NCI-H1436 treated with DMSO at 0.1 percent for 48 hours (cell line): ENCODE measurements at places on chromosomes 1 and 21.

- DNase-seq = no peak
These were observed 2.0 kb downstream of the ADAMTS1 start for GRCh38 chr21:26842974-26843932.

- no peak for DNase-seq
These were observed 3.4 kb downstream of the RUNX1 start for GRCh38 chr21:35045542-35046262.

DNA sequence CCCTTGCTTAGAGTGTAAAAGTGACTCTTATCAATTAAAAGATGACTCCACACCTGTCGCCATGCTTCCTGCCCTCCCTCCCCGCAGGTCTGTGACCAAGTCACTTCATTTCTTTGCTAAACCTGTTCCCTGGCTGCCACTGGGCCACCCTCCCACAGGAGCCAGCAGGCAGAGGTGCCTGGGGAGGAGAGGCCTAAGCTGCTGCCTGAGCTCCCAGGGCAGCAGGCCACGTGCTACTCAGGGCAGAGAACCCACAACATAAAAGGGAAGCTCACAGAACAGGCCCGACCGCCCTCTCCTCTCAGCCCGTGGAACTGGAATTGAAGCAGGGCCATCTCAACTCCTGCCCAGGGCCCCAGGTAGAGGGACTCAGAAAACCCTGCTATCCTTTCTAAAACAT is 4.9 kb downstream of the C1orf198 start:
- no peak for DNase-seq

DNA sequence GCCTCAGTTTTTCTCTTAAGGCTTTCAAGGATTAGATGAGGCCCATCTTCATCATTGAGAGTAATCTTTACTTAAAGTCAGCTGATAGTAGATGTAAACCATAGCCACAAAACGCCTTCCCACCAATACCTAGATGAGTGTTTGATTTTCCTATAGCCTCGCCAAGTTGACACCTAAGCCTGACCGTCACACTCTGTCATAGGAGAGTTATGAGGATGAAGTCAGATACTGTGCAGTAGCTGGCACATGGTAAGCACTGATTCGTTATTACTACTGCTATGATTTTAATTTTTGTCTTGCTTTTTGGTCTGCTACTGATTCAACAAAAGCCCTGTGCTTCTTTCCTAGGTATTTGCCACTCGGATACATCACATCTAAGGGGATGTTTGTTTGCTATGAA is 395.5 kb downstream of the RPS6KC1 start:
- no peak for DNase-seq

DNA sequence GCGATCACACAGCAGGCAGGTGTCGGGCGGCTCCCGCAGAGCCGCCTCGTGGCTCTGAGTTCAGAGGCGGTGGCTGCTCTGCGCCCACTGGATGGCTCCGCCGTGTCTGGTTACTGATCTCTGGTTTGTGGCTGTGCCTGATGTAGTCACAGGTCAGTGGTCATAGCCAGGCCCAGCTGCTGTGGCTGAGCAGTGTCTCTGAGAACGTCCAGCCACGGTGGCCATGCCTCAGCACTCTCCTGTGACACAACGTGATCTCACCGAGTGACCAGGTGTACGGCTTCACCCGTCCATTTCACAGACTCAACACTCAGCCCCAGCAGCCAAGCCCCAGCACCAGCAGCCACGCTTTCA is 61.2 kb downstream of the KCNN3 start:
- no peak for DNase-seq

- peak; percentile 10 for DNase-seq
These were observed at the start of gene ARHGEF11 for GRCh38 chr1:157045250-157046218. Gene ARHGEF11 (minus strand): TSS chr1:157045742. CDS start chr1:157044330, 1,412 bp downstream.

DNA sequence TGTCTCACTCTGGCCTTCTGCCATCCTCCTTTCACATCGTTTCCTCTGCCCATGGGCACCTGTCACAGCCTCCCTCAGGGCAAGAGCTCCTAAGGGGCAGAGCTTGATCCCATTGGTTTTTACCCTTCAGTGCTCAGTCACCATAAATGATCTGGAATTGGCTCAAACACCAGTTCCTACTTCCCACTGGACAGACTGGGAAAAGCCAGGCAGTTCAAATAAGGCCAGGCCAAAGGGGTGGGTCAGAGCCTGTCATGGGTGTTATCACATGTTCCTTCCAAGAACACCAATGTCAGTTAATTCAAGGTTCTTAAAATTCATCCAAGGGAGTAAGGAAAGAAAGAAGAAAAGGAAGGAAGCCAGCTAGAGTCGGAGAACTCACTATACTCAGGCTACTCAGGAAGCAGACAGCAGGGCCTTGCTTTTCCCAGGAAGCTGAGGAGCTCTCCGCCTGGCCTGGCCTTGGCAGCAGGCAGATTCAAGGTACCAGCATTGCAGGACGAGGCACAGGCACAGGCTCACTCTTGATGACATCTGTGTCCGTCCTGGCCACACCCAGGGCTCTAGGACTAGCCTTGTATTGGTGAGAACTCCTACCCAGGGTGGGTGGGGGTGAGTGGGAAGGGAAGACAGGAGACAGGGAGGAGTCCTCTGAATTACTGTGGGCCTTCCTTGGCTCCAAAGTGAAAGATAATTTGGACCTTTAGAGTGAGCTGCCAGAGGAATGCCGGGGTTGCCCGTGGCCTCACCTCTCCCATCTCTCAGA is 32.2 kb upstream of the ARTN start:
- no peak for DNase-seq

- DNase-seq = no peak
These were observed 858.1 kb upstream of the ADAMTS5 start for GRCh38 chr21:27825035-27825434.

DNA sequence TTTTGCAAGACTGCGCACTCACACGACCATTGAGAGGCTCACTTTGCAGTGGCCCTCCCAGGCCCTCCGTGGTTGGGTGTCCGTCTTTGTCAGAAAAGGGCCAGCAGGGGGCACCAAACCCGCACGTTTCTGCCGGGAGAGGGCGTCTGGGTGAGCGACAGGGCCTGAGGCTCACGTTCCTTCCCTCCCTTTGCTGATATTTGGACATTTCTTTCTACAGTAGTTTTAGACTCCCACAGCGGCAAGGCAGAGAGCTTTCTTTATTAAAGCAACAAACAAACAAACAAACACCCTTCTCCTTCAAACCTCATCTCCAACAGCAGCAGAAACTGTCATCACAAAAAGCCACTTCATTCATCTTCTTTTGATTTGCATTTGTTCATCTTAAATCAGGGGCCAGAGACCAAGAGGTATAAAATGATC is 79.2 kb upstream of the WDR26 start:
- DNase-seq = peak; percentile 26

GRCh38 chr1:221166559-221167318 is 287.5 kb downstream of the HLX start:
- DNase-seq = no peak

DNA sequence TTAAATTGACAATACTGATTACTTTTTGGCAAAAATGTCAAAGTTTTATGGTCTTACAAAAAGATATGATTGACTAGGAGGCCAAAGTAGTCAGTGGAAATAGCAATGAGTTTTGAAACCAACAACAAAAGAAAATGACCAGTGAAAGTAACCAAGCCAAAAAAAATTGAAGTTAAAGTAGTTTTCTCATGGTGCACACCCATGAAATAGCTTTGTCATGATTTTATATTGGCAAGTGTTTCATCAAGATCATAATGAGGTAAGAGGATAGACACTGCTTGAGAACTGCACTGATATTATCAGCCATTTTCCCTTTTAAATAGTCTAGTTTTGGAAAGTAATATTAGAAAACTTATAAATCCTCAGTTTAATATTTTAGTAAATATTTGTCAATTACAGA is 206.2 kb upstream of the ADAMTS5 start:
- DNase-seq = no peak

- no peak for DNase-seq
These were observed 634.9 kb downstream of the LTN1 start for GRCh38 chr21:28357743-28358142.

DNA sequence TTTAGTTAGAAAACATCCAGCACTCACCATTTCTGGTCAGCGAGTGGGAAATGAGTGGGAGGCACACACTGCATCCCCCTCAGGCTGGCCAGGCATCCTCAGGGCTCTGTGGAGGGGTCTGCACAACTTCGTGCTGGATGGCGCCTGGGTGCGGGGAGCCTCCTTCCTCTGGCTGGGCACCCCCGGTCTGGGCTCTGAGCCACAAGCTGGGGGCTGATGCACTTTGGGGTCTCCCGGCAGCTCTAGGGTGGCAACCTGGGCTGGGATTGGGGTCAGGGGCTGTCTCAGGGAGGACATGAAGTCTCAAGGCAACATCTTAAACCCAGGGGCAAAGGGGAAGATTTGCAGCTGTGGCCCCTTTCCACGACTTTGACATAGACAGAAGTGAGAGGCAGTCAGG is 23.5 kb downstream of the PRDM16 start:
- DNase-seq = no peak

DNA sequence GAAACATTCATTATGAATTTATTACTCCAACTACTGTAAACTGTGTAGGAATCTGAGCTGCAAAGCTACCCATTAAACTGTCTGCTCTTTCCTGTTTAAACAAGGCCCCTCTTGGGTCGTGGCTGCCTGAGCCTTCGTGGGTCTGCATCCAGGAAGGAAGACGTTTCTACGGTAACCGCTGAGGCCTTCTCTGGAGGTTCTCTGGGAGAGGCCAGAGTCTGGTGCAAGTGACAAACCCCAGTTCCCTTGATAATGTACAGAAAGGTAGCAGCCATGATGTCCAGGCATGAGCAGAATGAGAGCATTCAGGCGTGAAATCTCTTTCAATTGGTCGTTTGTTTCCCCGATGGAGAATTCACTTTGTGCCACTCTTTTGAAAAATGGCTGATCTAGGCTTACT is 350.2 kb downstream of the PLPP3 start:
- no peak for DNase-seq

- no peak for DNase-seq
These were observed 18.2 kb downstream of the FAM163A start for GRCh38 chr1:179761296-179761695.

DNA sequence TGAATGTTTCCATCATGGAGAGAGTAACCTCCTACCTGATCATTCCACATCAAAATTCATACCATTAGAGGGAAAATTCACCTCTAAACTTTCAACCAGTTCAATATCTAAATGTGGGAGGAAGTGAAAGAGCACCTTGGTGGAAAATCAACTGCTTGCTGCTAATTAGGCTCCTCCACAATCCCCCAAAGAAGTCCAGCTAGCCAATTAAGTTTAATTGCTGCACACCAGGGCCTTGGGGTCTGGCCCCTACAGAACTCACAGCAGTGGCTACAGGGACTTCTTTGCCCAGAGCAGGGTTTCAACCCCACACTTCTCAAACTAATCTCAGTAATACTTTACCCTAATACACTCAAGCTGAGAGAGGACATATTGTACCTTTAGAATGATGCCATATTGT is 62.1 kb downstream of the RGS21 start:
- no peak for DNase-seq

GRCh38 chr1:154093699-154094098 is 61.2 kb downstream of the NUP210L start:
- DNase-seq = no peak
